ENCODE measurements at places on chromosomes 16 and 17. TPM values are rescaled to one million over a fixed set of nuclear protein-coding genes. Genes with fewer than 3 reads are reported as not detected.

- peak; percentile 49 for ATAC-seq
Observed at GRCh38 chr17:27488231-27488630, 32.0 kb downstream of the KSR1 start.

DNA sequence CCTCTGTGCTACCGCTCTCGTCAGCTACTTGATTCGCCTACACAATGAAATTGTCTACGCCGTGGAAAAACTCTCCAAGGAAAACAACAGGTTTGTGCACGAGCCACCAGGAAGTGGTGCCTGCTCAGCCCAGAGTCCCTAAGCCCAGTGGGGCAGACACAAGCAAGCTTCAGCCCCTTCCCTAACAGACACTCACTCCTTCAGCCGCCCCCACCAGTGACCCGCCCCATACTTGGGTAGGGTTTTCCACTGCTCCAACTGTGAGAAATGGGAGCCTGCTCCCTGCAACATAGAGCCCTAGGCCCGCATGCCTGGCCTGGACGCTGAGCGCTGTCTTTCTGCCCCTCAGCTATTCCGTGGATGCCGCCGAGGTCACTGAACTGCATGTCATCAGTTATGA lies 28.6 kb upstream of the ENDOV start:
- no peak for ATAC-seq

GRCh38 chr17:41695134-41695661 lies 6.5 kb downstream of the EIF1 start:
- ATAC-seq: no peak

- ATAC-seq: no peak
Observed at GRCh38 chr17:48427598-48427997, 2.4 kb downstream of the SKAP1 start.

GRCh38 chr17:82859431-82860403 lies 19.9 kb upstream of the ZNF750 start:
- peak; percentile 61 for ATAC-seq

DNA sequence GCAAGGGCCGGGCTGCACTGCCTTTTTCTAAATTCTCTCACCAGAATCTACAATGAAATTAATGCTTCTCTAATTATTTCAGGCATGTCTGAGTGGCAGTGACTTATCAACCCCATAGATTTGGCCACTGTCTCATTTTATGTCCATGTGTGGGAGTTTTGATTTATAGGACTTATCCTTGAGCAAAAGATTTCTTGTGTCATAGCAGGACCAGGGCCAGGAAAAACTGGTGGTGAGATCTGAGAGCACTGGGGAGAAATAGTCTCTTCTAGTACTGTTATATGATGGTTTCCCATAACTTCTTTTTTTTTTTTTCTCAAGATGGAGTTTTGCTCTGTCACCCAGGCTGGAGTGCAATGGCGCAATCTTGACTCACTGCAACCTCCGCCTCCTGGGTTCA lies 1.5 kb upstream of the KRT23 start:
- ATAC-seq: no peak

DNA sequence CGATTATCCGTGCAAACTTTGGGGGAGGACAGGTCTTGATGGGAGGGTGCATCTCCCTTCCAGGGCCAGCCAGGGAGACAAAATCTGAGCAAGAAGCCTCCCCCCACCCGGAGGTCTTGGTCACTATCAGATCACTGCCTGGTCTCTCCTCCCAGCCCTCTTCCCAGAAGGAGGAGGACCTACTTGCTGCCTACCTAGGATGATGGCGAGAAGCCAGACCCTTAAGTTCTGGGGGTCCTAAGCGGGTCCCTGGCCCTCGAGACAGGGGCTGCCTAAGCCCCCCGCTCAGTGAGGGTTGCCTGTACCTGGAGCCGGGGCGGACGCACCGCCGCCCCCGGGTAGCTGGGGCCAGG lies 4.6 kb downstream of the TSPOAP1 start:
- peak; percentile 1 for ATAC-seq

DNA sequence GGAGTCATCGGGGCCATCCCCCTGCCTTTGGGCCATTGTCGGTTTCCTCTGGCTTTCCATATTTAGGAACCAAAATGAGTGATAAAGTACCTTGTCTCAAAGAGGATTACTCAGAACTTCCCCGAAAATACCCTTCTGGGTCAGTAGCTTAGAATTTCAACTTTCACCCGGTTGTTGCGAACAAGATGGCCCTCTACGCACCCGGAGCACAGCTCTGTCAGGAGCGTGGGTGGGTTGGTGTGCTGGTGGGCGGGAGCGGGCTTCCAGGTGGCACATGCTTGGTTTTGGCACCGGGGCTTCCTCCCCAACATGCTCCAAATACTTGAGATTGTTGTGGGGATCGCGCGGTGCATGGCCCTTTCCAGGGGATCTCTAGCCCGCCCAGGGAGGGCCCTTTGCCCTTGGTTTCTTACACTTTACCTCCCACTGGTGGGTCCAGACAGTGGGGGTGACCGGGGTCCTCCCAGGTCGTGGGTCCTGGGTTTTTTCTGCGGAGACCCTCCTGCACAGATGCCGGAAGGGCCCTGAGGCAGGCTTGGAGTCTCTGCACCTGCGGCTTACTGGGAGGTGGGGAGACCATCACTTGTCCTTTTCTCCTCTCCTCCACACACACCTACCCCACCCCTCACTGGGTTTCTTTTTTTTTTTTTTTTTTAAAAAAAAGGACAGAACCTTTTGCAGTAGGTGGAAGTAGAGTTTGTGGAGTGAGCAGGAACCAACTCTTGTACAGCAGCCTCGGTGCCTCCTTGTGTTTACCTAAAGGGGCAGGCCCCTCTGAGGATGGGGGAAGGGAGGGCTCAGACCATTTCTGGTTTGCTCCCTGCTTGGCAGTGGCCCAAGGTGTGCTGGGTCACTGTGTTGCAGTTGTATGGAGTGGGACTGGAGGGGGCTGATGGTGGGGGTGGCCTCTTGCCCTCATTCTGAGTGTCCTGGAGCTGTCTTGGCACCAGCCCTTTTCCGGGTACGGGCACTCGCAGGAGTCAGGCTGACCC lies 142.1 kb downstream of the SEC14L1 start:
- ATAC-seq: no peak

GRCh38 chr16:6111390-6111789 lies 1013.8 kb upstream of the EEF2KMT start:
- ATAC-seq: no peak

DNA sequence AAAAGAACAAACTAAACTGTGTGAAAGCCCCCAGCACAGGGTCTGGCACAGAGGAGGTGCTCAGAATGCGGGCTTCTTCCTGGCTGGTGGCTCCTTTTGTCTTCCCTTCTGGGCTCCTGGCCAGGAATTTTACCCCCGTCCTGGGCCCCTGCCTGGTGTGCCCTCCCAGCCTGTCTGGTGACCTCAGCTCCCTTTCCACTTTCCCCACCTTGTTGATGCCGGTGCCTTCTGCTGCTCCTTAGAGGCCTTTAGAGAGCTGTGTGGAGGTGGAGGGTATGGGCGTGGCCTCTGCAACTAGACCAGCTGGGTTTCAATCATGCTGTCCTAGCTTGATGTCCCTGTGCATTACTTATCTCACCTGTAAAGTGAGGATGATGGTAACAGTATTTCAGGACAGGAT lies 16.8 kb downstream of the PIRT start:
- ATAC-seq: no peak

DNA sequence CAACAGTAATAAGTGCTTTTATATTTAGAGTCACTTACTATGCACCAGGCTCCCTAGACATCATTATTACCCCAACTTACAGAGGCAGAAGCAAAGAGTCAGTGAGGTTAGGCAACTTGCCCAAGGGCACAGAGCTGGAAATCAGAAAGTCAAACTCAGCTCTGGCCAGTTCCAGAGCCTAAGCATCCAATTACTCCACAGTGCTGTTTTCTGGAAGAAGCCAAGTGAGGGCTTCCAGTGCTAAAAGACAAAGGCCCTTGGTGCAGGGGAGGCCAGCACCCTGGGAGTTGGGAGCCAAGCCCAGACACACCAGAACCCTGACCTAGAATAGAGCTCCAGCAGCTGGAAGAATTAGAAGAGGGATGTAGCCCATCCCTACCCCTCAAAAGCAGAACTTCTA lies 40.2 kb downstream of the C17orf67 start:
- no peak for ATAC-seq

- ATAC-seq: no peak
Observed at GRCh38 chr17:43864161-43864984, 17.4 kb downstream of the CD300LG start.

GRCh38 chr17:50210240-50211225 lies 9.1 kb upstream of the COL1A1 start:
- peak; percentile 67 for ATAC-seq

The BCL7C gene
- total RNA-seq: 39.7 TPM

The CCDC200 gene
- not detected for total RNA-seq

The MGAT5B gene
- total RNA-seq: 0.12 TPM

The OTOA gene
- not detected for total RNA-seq

The NDE1 gene
- 34.9 TPM for total RNA-seq

The IL21R gene
- 0.23 TPM for total RNA-seq

All from gastroesophageal sphincter (tissue), 4 donors.